Stimulated activated CD8-positive, alpha-beta memory T cell treated with anti-CD3 and anti-CD28 coated beads, Interleukin-7, amount 100 ng/mL, for 1 hour (primary cell): ENCODE measurements at places on chromosomes 4 and X.

DNA sequence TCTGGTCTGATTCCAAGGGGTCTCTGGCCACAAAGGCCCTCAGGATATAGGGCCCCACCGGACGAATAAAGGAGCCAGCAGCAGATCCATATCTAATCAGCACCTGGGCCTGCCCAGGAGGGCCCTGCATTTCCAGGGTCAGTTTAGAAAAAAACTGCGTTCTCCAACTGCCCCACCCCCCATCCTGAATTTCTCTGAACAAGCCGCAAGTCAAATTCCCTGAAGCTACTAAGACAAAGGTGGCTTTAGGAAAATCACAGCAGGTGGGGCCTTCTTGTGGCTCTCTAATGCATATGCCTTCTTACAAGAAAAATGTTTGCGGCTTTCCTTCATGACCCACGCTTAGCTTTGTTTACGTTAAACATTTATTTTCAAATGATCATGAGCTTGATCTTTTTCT is 76.6 kb downstream of the MBNL3 start:
- no peak for DNase-seq

DNA sequence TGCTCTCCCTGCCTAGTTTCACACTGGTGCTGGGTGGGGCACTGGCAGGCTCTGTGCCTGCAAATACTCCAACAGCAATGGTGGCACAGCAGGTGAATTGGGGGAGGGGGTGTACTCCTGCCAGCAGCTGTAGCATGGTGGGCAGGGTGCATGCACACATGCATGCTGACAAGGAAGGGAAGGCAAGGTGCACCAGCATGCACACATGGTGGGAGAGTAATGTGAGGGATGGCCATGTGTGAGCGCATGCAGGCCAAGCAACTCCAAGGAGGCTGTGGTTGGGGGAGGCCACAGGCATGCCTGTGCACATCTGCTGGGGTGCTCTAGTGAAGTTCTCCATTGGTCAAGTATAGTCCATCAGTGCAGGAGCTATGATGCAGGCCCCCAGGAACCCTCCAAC is 54.5 kb upstream of the INPP4B start:
- DNase-seq = no peak

GRCh38 chrX:13404364-13404763 is 84.5 kb upstream of the ATXN3L start:
- no peak for DNase-seq

DNA sequence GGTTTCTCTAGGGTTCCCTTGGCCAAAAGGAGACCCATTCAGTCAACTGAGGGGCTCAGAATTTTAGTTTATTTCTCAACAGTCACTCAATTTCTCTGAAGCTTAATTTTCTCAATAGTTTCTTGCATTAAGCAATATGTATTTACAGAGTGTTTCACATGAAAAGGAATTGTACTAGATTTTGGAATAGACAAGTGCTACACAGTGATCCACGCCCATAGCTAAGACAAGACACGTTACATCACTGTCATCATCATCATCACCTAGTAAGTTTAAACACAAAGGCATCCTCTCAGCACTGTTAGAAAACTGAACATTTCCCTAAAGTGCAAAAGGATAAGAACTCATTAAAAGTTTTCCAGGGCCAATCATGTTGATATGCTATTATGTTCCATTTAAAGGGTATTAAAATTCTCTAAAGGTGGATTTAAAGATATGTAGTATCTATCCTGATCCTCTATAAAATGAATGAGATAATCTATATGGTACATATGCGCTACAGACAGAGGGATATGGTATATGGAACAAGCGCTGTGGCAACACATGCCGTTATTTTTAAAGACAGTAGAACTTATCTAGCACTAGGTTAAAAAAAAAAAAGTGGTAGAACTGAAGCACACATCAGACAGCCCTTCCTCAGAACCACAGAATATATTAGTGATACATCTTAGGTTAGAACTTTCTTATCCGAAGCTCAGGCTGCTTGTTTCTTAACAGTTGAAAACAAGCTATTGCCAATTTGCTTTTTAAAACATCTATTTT is 12.1 kb downstream of the PPA2 start:
- no peak for DNase-seq

DNA sequence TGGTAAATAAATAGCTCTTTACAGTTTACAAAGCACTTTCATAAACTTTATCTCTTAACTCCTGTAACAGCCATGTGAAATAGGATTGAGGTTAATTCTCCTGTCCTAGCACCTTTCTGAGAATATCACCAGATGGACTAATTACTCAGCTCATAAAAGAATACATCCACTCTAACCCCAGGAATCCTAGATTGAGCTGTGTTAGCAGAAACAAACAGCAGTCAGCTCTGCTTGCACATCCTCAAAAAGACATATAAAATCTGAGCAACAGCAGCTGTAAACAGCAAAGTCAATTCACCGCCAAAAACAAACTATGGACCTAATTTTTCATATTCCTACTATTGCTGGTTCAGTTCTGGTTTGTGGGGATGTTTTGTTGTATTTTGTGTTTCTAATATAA is 182.8 kb downstream of the QDPR start:
- no peak for DNase-seq

DNA sequence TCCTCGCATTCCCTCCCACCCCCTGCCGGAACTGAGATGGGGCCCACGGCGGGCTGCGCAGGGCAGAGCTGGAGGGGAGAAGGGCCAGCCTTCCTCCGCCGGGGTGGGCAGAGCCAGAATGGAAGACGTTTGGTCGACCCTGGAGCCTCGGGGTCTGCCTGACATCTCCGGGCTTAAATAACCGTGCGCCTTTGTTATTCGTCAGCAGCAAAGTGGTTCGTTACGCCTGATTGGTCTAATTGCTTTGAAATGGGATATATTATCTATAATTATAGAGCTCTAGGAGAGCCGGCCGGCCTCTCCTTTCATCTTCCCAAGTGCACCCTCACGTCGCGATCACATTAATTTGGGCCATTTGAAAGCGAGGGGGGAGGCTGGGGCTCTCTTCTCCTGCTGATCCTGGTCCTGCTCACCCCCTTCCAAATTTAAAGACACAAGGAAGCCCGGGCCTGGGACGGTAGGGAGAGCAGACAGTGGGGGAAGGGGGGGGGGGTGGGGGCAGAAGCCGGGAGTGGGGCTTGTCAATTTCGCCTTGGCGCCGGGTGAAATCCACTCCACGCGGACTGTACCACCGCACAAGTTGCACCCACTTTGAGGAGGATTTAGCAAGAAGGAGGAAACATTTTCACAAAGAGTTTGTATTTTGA is 4.7 kb upstream of the MSX1 start:
- no peak for DNase-seq

- no peak for DNase-seq
Observed at GRCh38 chr4:88794952-88795351, 97.3 kb upstream of the NAP1L5 start.

DNA sequence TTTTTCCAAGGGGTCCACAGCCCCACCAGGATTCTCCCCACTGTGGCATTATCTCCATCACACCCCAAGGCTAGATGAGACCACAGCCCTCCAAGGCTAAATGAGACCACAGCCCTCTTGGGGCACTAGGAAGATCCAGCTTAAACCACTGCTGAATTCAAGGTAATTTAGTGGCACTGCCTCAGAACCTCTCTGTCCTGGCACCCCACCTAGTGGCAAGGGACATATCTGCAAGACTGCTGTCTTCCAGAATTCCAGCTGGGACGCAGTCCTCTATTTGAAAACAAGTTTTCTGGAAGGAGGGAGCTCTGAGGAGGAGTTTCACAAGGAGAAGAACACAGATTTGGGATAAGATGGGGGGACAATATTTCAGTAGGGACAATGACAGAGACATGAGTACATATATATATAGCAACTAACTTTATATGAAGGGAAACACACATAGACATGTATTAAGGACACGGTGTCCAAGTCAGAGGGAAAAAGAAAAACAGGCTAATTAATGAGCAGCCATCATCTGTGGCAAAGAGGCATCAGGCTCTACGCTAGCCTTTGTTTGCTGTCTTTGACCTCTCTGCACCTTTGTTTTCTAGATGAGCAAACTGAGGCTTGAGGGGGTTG is 9.3 kb downstream of the CETN2 start:
- DNase-seq = no peak

GRCh38 chr4:76752861-76753501 is 145.0 kb downstream of the SOWAHB start:
- no peak for DNase-seq

- no peak for DNase-seq
Observed at GRCh38 chr4:64479338-64479737, 70.1 kb upstream of the TECRL start.

DNA sequence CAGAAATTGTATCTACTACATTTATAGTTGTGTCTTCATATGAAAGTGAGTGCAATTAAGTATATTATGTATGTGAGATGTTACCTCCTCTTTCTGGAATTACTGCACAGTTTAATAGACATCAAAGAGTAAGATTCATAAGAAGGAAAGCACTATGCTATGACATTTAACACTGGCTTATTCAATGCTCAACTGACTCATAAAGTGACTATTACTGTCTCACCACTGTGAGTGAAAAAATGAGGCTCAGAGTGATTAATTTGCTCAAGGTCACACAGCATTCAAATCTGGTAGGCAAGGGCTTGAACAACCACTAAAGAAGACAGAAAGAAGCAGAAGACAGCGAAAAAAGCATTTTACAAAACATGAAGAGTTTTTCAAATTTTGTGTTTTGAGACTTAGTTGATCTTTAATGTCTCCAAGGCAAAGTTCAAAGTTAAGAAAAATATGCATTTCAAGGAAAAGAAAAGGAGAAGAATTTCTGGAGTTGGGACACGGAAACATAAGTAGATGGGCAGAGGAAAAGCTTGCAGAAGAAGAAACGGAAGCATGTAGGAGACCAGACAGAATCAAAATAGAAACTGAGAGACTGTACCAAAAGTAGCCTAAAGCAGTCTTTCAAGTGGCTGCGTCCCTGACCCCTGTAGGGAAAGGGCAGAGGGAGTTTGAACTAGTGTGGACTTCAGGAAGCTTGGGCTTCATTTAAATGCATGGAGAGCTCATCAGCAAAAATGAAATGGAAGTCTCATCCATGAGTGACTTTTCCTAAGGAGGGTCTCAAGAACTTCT is 66.3 kb downstream of the KCNIP4 start:
- no peak for DNase-seq

DNA sequence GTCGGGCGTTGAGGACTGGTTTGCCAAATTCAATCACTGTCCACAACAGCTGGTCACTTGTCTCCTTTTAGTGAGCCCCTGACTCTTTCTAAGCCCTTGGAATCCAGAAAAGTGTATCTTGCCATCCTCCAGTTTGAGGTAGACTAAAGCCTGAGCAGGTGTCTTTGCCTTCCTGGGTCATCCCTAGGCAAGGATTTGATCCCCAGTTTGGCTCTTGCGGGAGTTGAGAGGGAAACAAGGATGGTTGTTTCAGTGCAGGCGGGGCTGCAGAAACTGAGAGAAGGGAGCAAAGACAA is 2.2 kb upstream of the FGF5 start:
- DNase-seq = no peak

DNA sequence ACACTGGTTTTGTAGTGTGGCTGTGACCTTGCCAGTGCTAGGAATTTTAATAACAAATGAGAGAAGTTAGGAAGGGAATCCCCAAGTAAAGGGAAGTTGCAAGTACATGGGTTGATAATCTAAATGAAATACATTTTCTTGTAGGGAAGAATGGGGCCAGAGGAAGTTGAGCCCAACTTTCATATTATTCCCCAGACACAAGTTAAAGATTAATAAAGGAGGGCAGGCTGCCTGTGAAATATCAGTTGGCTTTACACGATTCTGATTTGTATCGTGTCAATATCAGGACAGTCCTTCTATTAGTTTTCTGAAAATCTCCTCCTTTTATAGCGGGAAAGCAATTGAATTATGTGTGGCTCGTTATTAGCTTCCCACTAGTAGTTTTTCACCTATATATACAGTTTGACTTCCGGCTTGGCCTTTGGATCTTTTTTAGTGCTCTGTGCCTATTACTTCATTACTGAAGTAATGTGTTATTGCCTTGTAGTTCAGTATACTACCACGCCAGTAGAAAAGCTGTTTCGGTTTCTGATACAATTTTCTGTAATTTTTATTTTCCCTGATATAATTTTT is 1.7 kb downstream of the PDLIM5 start:
- DNase-seq = no peak

- DNase-seq = no peak
Observed at GRCh38 chr4:63583561-63583960, 825.7 kb downstream of the TECRL start.

GRCh38 chr4:172651961-172652360 is 516.6 kb upstream of the GALNT7 start:
- DNase-seq = no peak

- DNase-seq = no peak
Observed at GRCh38 chr4:152503653-152504290, 32.1 kb downstream of the FBXW7 start.

GRCh38 chr4:189779281-189779980 is 161.2 kb upstream of the FRG1 start:
- no peak for DNase-seq

DNA sequence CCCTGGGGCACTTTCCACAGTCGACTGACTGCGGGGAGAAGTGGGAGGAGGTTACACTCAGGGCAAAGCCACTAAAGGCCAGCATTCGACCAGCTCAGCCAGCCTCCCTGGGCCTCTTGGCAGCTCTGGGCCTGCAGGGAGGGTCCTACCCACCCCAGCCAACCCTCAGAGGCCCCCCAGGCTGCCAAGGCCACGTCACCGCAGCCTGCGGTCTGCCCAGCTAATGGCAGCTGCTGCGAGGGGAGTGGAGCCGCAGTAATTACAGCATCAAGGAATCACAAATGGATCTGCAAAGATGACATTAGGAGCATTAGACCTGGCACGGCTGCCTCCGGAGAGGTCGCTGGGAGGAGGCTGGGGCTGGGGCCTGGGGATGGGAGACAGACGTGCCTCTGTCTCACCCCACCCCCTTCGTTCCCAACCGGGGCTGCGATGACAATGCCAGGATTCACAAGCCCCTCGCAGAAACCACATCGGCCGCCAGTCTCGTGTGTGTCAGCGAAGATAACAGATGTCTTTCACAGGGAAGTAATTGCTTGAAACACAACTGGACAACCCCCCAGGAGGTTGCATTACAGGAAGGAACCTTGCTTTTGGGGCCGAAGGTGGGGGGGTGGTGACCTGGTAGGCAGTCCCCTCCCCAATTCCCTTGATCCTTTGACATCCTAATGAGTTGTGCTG is 367.6 kb downstream of the BCOR start:
- no peak for DNase-seq

DNA sequence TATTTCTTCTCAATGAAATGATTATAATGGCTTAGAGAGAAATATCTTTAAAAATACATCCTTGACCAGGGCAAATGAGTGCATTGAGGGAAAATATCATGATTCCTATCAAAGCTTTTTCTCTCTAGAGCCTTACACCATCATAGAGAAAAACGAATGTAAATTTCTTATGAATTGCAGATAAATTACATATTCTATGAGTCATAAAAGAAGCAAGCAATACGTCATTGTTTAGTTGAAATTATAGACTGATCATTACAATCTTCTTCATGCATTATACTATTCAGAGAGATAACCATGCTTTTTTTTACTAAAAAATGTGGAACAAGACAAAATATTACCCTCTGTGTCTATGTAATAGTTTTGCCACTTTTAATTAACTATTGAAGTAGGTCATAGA is 100.9 kb upstream of the RXFP1 start:
- DNase-seq = no peak

GRCh38 chrX:154655346-154655745 is 2.0 kb upstream of the CTAG2 start:
- no peak for DNase-seq

GRCh38 chr4:6476893-6477292 is 4.5 kb upstream of the PPP2R2C start:
- DNase-seq = no peak
